ENCODE measurements at places on chromosomes 2 and 18.

DNA sequence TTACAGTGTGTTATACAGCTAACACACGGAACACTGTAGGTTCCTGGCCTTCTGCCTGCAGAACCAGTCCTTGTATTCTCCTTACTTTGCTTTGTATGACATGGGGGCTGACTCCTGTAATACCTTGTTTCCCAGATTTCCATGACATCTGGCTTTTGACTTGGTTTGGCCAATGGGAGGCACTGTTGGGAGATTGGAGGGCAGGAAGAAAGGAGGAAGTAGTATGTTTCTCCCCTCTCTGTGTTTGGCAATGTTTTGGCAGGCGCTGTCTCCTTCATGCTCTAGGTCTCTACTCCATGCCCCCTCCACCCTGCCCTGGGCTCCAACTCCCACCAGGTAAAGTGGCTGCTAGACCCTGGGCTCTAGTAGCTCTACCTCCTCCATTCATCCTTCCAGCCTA lies 331.1 kb upstream of the SLC14A2 start:
- no peak for DNase-seq

DNA sequence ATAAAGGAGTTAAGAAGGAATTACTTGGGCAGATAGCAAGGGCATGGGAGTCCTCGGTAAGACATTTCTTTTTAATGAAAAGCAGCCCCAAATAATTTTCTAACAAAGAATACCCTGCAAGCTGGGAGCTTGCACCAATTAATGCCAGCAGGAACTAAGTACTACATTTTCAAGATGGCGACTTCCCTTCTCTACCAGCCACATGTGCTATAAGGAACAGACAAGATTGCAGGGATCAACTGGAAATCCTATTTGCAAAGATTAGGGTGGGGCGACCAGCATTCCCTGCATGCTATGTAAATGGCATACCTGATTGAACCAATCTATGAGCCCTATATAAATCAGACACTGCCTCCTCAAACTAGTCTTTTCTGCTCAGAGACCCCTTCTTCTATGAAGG lies 827.5 kb downstream of the ADCYAP1 start:
- no peak for DNase-seq

- no peak for DNase-seq
Measured at GRCh38 chr2:873651-874580, 76.7 kb upstream of the SNTG2 start.

DNA sequence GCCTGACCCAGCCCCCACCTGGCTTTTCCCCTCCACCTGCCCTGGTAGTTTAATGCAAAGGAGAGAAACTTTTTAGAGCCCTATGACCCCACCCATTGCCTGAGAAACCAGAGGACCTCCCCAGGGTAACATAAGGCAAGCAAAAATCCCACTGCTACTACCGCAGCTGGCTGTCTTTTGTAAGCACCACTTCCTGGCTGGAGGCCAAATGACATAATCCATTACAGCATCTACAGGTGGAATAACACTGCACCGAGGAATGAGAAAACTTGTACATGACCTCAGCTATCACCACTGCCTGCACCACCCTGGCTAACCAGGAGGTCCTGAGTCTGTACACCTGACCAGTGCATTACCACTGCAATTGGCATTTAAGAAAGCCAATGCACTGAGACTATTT lies 149.6 kb upstream of the GALNT5 start:
- DNase-seq, result no peak

GRCh38 chr2:71613403-71613952 lies 160.1 kb downstream of the DYSF start:
- no peak for DNase-seq

GRCh38 chr2:208097801-208098200 lies 26.5 kb downstream of the CRYGD start:
- DNase-seq, result no peak

GRCh38 chr2:9164112-9164608 lies 42.5 kb upstream of the ASAP2 start:
- no peak for DNase-seq

- no peak for DNase-seq
Measured at GRCh38 chr18:78160961-78161656, 818.5 kb upstream of the SALL3 start.

DNA sequence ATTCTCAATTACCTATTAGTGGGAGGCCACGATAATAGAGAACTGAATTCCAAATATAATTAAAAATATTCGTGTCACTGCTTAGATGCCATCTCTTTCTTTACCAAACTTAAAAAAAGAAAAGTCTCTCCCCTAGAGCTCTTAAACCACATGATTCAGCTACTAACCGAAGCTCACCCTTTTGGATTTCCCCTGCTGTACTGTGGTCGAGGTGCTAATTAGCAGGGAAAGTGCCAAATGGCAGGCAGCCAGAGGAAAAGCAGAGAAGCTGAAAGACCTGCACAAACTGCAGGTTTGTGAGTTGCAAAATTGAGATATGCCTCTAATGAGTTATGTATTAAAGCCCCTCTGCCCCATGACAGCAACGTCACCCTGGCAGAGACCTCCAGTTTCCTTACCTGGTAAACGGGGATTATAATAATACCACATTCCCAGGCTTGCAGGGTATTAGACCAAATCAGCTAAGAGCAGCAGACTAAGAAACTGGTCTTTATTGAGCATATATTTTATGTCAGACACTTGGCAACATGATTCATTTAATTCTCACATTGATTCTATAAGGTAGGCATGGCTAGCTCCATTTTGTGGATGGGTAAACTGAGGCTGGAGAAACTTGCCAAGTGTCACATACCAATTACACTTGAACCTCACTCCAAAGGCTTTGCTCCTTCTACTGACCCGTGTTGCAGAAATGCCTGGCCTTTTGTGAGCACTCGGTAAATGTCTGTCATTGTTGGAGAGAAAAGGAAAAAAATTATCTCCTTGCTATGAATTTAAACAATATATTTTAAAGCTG lies 259.7 kb downstream of the LPIN1 start:
- no peak for DNase-seq

GRCh38 chr2:85414761-85415553 lies 3.6 kb upstream of the SH2D6 start:
- no peak for DNase-seq

- DNase-seq, result no peak
Measured at GRCh38 chr2:53802617-53803151, 15.8 kb downstream of the ERLEC1 start.

DNA sequence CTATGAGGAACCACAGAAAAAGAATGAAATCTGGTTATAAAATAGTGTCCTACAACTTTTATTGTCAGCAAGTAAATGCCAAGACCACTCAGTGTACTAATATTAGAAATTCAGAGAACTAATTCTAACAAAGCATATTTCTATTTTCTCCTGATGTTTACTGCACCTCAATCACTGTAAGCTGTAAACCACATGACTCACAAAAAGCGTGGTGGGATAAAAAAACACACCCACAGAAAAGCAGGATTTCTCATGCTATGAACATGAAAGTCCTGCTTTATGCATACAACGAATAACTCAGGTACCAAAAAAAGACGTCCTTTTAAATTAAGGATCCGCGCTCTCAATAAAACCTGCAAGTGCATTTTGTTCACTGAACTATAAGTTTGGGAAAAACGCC lies 797 bp downstream of the TXNL4A start:
- no peak for DNase-seq

- DNase-seq, result no peak
Measured at GRCh38 chr18:31624892-31625640, 33.4 kb downstream of the TTR start.

GRCh38 chr2:164542581-164543021 lies 78.7 kb downstream of the GRB14 start:
- no peak for DNase-seq

- no peak for DNase-seq
Measured at GRCh38 chr2:8675543-8675942, 6.3 kb upstream of the ID2 start.

DNA sequence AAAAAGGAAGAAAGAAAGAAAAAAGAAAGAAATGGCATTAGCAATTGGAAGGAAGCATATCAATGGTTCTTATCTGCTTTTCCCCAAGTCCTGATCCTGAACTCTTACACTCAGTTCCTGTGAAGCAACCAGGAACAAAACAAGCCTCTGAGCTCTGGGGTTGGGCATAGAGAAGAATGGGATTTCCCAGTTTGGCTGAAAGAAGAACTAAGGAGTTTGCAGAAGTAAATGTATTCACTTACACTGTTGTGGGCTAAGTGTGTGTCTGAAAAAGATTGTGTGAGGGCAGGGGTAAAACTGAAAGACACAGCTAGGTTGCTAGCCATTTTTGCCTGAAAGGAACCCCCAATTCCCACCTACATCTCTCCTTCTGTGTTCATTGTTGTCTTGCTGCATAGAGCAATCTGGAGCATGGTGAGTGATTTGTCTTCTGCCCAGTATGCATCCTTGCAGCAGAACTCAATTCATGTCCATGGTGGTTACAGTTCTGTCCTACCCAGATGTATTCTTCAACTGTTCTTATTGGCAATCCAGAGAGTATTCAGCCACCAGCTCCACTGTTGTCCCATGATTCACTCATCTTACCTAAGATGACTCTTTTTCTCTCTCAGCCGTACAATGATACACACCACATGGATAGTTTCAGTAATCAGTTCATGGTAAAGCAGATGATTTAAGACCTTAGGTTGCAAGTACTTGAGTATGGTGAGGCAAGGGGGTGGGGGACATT lies 348.7 kb downstream of the ARHGAP15 start:
- no peak for DNase-seq

DNA sequence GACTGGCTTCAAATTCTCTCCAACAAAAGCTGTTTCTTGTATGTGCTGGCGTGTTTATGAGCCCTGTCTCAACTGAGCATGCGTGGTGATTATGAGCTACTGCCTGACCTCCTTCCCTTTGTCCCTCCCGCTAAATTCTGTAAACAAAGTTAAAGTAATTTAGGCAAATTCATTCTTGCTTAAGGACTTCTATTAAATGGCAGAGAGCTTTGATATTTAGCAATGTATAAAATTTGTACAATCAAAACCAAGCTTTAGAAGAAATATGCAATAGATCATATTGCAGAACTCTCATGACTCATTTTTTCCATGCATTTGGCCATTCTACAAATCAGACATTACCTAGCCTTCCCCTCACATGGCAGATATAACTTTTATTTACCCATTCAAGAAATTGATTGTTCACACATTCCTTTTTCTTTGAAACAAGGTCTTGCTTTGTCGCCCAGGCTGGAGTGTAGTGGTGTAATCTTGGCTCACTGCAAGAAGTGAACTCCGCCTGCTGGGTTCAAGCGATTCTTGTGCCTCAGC lies 18.2 kb downstream of the IGFBP2 start:
- no peak for DNase-seq

DNA sequence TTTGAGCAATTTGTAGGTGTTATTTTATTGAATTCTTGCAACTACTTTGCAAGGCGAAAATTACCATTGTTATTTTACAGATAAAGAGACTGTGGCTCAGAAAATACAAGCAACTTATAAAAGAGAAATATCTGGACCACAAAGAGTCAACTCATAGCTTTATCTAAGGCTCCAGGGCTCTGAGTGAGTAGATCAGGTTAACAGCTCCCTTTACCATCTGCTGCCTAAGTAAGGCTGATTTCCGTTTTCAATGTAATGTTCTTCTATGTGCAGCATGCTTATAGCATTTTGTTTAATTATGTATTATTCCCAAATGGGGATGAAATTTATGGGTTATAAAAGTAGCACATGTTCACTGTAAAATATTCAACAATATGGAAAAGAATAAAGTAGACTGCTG lies 299.1 kb upstream of the TNP1 start:
- DNase-seq, result no peak

GRCh38 chr2:108454440-108454839 lies 5.4 kb downstream of the GCC2 start:
- DNase-seq, result no peak

DNA sequence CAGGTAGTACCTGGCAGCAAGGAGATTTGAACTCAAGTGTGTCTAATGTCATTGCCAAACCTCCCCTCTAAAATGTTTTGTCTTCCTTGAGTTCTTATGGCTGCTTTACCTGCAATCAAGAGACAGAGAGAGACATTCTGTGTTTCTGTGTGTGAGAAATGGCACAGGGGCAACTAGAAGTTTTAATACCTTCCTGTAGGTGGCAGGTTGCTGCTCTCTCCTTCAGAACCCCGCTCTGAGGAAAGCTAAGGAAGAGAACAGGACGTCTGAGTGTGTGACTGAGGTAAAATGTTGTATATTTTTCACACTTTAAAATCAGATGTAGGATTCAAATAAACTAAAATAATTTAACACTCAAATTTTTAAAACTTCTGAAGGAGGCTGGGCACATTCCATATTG lies 19.2 kb downstream of the DTNA start:
- no peak for DNase-seq

GRCh38 chr2:175414882-175415487 lies 233.5 kb upstream of the ATP5MC3 start:
- DNase-seq, result no peak

DNA sequence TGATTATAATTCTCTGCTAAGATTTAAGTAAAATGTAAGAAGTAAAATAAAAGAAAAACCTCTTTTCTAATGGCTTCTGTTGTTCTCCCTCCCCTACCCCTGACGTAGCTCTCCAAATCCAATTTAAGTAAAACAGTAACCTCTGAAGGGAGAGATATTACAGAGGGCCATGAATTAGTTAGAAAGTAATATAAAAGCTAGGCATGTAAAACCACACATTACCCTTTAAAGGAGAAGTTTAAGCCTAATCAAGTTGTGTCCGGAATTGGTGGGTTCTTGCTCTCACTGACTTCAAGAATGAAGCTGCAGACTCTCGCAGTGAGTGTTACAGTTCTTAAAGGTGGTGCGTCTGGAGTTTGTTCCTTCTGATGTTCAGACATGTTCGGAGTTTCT lies 116.9 kb upstream of the SCN7A start:
- no peak for DNase-seq

- no peak for DNase-seq
Measured at GRCh38 chr2:202337706-202338346, 38.3 kb upstream of the BMPR2 start.
